ENCODE measurements at places on chromosomes 2 and 18.

- DNase-seq: no peak
Observed at GRCh38 chr2:39725401-39725800, 53.7 kb downstream of the THUMPD2 start.

DNA sequence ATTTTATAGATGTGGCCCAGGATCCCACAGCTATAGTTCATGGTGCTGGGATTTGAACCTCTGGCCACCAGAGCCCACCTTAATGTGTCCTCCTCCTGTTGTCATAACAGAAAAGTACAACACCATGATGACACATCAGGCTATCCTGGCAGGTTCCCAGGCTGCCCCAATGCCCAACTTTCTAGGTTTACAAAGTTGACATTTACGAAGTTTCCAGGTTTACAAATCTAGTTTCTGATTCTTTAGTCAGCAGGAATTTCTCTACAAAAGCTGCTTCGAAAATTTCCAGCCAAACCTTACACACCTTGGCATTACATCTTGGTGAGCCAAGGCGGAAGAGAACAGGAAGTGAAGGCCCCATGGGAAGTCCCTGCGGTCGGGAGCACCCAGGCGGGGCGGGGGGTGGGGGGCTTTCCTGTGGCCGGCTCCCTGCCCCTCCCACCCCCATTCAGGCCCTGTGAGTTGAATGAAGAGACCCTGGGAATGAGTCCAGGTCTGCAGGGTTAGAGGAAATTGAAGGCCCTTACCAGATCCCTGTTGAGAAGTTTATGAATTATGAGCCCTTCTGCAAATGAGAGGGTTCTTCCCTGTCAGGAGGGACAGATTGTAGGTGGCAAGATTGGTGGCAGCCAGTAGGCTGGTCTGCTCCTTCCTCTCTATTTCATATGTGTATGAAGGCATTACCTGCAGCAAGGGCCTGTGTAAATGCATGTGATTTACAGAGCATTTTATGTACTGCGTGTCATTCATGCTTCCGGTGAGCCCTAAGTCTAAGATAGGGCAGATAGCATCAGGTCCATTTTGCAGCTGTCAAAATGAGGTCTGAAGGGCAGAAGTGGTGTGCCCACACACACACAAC, 11.1 kb upstream of the IL1RN start:
- no peak for DNase-seq

DNA sequence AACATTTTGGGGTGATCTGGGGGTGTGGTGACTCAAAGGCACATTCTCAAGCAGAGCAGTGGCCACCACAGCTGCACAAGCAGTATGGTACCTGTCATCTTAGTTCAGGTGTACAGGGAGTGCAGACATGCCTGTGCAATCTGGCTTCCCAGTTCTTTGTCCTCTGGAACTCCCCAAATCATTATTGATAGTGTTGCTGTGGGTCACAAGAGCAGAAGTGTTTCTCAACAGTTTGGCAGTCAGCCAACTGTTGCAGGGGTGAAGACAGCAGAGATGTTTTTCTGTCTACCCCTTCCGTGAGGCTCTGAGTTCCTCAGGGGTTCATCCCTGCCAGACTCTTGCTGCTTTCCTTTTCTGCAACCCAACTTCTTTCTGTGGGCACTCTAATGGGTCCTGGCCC, 206.5 kb upstream of the ZSWIM2 start:
- no peak for DNase-seq

GRCh38 chr18:55086906-55087305, 127.6 kb upstream of the CCDC68 start:
- no peak for DNase-seq

GRCh38 chr18:53948991-53949390, 275.5 kb downstream of the MBD2 start:
- no peak for DNase-seq

DNA sequence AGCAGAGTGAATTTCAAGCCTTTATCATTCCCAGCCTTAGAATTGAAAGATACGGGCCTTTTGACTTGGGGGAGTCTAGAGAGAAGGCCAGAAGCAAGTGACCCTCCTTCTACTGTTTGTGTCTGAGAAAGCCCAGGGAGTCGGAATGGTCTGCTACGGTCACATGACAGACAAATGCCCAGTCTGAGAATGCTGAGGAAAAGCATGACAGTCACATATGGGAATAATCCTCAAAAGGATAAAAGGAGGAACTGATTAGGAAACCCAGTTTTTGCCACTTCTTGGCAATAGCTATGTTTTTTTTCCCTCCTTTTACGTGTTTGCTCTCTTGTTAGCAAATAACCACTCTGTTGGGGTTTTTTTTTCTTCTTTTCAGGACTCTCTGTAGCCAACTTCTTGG, 38.1 kb upstream of the HNRNPA3 start:
- DNase-seq: no peak

DNA sequence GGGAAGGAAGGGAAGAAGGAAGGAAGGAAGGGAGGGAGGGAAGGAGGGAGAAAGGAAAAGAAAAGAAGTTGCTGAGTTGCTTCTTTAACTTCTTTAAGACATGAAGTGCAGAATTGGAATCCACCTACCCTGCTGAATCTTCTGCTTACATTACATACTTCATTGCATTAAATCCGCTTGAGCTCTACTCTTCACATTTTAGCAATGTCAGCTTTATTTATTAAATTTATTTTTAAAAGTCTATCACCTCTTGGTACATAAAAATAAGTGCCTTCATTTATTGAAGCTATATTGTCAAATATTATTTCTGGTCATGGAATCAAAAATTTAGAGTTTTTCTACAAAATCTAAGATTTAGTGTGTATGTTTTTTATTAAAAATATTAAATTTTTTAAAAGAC, 284.6 kb downstream of the CCDC102B start:
- DNase-seq: no peak

DNA sequence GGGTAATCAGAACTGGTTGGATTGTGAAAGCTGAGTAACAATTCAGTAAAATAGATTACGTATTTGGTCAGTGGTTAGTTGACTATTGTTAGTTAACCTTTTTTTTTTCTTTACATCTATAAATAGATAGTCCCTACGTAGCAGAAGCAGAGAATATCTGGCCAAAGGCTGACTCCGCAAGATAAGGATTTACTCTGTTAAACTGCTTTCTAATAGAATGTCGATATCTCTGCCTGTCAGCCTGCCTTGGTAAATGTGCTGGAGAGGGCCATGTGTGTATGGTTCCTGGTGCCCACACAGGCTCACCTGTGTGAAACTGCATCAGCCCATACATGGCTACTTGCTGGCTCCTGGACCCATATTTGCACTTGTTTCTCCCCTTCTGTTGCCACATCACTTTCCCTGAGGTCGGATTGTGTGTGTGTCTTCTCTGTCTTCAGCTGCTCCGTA, 94.4 kb downstream of the CRIM1 start:
- no peak for DNase-seq

DNA sequence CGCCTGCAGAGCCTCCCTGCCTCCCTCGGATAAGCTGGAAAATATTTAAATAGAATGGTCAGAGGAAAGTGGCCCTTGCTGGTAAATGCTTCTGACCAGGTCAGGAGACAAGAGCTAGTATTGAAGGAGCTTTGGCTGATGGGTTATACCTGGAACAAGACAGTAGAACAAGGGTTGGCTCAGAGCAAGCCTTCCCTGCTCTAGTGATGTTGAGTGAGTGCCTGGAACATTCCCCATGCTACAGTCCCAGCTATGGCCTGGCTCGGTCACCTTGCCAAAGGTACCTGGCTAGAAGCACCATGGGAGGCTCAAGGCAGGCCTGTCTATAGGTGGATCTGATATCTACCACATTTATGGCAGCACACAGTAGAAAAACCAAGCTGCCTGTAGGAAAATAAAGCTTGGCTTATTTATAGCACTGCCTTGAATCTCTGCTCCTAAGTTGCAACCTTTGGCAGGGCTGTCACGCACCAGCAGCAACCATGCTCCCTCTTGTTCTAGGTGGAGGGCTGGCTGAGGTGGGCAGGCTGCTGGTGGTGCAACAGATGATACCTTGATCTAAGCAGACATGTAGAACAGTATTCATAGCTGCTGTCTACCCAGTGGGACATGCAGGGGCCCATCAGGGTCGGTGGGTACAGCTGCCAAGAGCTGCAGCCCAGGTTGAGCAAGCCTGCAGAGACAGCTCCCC, 66.7 kb upstream of the BCL2L11 start:
- no peak for DNase-seq
